RPMI7951 (cell line): ENCODE measurements at places on chromosomes 4 and X.

GRCh38 chr4:56067826-56068225, 119.1 kb downstream of the CEP135 start:
- no peak for DNase-seq

GRCh38 chrX:109952050-109952449, 50.9 kb upstream of the TMEM164 start:
- no peak for DNase-seq

DNA sequence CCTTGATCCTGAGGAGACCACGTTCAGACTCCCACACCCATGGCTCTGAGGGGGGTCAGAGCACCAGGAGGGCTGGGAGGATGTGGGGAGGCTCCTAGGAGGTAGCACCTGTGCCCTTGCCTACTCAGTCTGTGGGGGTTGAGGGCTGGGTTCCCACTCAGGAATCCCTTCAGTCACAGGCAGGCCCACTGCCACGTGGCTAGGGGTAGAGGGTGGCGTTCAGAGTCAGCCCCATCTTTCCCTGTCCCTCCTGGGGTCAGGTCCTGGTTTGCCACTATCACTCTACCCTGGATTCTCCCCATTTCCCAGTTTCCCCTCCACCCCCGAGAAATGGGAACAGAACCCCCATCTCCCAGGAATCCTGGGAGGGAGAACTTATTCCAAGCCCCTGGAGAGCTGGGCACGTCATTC, 111.3 kb downstream of the PSAPL1 start:
- no peak for DNase-seq

GRCh38 chr4:75432683-75433082, 81.5 kb downstream of the RCHY1 start:
- peak; percentile 40 for DNase-seq

- DNase-seq, result no peak
Observed at GRCh38 chr4:130172156-130172555, 1076.2 kb downstream of the C4orf33 start.

DNA sequence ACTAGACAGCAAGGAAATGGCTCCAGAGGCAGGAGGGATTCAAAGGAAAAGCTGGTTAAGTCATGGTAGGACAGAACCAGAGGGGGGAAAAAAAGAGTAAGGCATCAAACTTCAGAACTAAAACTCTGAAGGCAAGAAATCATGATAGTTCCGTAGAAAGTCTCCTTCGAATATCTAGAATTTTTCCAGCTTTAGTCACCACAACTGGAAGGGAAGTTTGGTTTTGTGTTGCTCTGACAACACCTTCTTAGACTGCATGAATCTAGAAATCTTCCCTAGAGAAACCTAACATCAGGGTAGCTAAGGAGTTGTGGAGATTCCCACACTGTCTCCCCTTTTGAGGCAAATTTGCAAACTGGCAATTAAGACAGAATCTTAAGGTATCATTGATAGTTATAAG, 33.7 kb downstream of the AMMECR1 start:
- peak; percentile 78 for DNase-seq

- peak; percentile 5 for DNase-seq
Observed at GRCh38 chrX:34300871-34301270, 168.8 kb upstream of the FAM47A start.

GRCh38 chr4:25753239-25753638, 97.6 kb downstream of the SLC34A2 start:
- no peak for DNase-seq

DNA sequence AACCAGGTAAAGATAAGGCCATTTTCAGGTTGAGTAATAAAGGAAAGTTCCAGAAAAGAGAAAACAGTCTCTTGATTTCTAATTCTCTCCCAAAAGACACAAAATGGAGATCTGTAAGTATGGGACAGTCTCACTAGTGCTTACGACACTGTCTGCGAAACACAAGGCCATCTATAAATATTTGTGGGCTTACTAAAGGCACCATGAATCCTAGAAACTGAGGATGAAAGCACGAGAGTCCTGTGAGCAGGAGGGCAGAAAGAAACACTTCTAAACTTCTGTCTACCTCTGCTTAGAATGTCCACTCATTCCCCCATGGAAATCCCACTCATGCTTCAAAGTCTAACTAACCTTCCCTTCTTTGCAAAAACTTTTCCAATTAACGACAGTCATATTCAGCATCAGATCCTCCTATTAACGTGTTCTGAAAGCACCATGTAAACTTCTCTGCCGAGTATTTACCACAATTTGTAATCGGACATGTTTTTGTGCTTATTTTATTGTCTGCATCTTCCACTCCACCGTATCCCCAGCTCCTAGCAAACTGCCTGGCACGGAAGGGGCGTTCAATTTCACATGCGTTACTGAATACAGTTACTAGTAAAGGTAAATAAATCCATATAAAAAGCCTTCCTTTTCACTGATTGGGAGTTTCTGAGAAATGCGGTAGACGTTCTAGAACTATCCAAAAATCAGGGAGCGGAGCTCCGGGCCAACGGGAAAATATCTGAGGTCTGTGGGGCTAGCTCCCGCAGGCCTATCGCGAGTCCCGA, 665 bp downstream of the PSMD10 start:
- DNase-seq, result peak; percentile 21

DNA sequence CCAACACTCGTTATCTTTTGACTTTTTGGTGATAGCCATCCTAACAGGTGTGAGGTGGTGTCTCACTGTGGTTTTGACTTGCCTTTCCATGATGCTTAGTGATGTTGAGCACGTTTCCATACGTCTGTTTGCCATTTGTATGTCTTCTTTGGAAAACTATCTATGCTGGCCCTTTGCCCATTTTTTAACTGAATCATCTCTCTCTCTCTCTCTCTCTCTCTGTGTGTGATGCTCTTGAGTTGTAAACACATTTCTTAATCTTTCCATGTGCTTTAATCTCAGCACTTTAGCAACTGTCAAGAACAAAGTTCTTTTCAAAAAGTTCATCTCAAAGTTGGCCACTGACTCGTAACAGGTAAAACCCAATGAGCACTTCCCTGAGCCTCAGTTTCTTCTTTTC, 10.5 kb downstream of the SORBS2 start:
- DNase-seq, result no peak

- DNase-seq, result peak; percentile 90
Observed at GRCh38 chr4:52837716-52838558, 24.2 kb upstream of the RASL11B start.

GRCh38 chrX:30804462-30804861, 84.6 kb downstream of the TAB3 start:
- no peak for DNase-seq

- DNase-seq, result peak; percentile 66
Observed at GRCh38 chr4:86895692-86896488, 3.7 kb upstream of the C4orf36 start.

- peak; percentile 37 for DNase-seq
Observed at GRCh38 chr4:98448908-98449307, 187.7 kb downstream of the RAP1GDS1 start.

DNA sequence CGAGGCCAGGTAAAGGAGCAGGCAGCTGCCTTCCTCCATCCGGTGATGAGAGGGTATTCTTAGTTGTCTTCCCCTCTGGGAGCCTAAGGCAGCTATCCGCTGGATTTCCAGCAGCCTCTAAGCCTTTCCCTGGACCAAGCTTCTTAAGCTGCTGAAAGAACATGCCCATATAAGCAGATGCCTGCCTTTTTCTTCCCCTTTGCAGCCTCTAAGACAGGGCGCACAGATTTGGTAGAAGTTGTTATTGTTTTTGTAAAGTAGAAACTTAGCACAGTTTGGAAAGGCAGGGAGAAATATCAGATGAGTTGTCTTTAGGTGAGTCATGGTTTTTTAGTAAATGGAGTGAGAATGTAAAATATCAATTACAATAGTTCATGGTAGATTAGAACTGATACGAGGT, 210.8 kb downstream of the ARHGAP10 start:
- DNase-seq, result no peak

- DNase-seq, result no peak
Observed at GRCh38 chr4:44235897-44236296, 212.7 kb downstream of the KCTD8 start.

GRCh38 chr4:25569716-25570115, 85.9 kb upstream of the SLC34A2 start:
- no peak for DNase-seq

DNA sequence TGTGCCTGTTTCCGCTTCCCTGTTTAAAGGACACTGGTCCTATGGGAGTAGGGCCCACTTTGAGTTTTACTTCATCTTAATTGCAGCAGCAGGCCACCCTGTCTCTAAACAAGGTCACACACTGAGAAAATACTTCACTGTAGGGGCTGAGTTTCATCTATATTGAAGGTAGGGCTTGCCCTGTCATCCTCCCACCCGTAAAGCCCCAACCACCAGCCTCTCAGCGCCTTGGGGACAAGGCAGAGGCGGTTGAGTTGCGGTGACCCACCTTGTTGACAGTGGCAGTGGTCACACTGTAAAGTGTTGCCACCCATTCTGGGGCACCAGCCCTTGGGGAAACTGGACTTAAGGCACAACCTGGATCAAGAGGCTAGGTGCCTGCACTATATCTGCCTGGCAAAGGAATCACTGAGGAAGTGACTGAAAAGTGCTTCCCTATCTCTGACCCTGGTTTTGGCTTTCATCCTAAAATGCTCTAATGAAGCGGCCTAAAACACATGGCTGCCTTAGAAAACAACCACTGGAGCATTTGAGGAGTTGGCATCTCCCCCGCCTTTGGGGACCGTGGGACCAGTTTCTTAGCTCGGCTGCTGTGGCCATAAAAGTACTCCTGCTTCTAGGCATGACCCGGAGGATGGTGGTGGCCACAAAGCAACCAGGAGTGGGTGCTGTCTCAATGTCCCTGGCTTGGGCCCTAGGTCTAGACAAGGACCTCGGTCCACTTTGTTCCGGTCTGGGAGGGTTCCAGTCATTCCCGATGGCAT, 7.8 kb upstream of the WDR1 start:
- no peak for DNase-seq

DNA sequence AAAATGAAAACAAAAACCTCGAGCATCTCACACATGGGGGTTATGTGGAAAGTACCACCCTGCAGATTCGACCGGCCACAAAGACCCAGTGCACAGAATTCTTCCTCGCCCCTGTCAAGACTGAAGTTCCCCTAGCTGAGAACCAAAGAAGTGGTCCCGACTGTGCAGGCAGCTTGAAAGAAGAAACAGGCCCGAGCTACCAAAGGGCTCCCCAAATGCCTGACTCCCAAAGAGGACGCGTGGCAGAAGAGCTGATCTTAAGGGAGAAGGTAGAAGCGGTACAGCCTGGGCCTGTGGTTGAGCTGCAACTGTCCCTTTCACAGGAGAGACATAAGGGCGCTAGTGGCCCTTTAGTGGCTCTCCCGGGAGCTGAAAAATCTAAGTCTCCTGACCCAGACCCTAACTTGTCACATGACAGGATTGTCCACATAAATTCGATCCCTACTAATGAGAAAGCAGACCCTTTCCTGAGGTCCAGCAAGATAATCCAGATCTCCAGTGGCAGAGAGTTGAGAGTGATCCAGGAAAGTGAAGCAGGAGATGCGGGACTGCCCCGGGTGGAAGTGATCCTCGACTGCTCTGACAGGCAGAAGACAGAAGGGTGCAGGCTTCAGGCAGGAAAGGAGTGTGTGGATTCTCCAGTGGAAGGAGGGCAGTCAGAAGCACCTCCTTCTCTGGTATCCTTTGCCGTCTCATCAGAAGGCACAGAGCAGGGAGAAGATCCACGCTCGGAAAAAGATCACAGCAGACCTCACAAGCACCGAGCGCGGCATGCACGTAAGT, 108.8 kb upstream of the MYOZ2 start:
- peak; percentile 73 for DNase-seq

- DNase-seq, result no peak
Observed at GRCh38 chrX:40058719-40059118, 39.0 kb downstream of the BCOR start.

DNA sequence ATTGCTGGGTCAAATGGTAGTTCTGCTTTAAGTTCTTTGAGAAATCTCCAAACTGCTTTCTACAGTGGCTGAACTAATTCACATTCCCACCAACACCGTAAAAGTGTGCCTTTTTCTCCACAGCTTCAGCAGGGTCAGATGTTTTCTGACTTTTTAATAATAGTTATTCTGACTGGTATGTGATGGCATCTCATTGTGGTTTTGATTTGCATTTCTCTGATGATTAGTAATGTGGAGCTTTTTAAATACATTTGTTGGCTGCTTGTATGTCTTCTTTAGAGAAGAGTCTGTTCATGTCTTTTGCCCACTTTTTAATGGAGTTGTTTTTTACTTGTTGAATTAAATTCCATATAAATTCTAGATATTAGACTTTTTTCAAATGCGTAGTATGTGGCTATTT, 257.5 kb upstream of the ANKRD50 start:
- DNase-seq, result peak; percentile 8

DNA sequence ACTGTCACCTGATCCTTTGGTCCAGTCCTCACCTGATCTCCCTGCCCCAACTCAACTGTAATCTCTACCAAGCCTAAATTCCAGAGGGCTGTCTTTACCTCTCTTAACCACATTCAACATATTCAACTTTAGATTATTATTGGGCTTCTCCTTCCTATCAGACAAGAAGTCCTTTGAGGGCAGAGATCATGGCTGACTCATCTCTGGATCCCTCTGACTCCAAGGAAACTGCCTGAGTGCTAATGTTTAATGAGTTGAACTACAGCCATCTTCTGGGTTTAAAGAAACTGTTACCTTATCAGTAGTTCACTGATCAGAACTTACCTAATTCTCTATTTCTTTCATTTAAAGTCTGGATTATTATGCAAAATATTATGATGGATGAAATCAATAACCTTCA, 135.7 kb downstream of the GPC3 start:
- DNase-seq, result peak; percentile 22

GRCh38 chrX:44935640-44936039, 62.7 kb downstream of the KDM6A start:
- no peak for DNase-seq

GRCh38 chrX:69718102-69718501, 102.2 kb downstream of the EDA start:
- no peak for DNase-seq

- DNase-seq, result peak; percentile 19
Observed at GRCh38 chrX:68920561-68920960, 91.7 kb downstream of the EFNB1 start.

- DNase-seq, result peak; percentile 21
Observed at GRCh38 chr4:49032440-49033161, 46.5 kb downstream of the CWH43 start.

DNA sequence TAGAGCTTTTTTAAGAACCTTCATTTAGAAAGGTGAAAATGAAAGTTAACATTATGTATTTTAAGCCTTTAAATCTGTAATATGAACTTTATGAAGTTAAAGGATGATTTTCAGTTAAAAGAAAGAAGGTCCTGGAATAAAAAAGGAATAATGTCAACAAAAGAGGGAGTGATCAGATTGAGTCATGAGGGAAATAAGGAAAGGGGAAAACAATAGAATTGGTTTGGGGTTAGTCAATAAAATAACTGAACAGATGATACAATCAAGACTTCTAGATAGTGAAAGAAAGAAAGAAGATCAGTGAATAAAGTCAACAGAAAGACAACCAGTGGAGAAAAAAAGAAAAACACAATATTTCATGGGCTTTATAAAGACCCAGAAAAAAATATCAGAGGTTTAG, 291.6 kb upstream of the ARSJ start:
- no peak for DNase-seq

DNA sequence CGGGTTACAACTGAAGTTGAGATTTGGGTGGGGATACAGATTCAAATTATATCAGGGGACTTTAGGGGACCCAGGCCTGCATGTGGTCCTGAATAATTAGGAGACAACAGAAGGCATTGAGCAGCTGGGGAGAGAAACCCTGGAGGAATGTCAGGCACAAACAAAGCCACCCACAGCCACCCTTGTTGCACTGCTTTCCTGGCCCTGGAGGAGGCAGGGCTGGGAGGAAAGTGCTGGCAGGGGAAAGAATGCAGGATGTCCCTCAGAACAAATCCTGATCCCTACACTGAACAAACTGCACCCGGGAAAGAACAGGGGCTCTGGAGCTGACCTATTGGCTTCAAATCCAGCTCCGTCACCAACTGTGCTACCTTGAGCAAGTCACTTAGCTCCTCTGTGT, 214.1 kb upstream of the ATP6AP2 start:
- DNase-seq, result no peak

GRCh38 chrX:17812763-17813162, 48.3 kb downstream of the RAI2 start:
- no peak for DNase-seq
